ENCODE measurements at places on chromosomes 6 and 20.

- DNase-seq, result no peak
Observed at GRCh38 chr6:49506569-49507111, 6.9 kb downstream of the GLYATL3 start.

- DNase-seq, result no peak
Observed at GRCh38 chr6:5108068-5108467, 22.9 kb downstream of the PPP1R3G start.

DNA sequence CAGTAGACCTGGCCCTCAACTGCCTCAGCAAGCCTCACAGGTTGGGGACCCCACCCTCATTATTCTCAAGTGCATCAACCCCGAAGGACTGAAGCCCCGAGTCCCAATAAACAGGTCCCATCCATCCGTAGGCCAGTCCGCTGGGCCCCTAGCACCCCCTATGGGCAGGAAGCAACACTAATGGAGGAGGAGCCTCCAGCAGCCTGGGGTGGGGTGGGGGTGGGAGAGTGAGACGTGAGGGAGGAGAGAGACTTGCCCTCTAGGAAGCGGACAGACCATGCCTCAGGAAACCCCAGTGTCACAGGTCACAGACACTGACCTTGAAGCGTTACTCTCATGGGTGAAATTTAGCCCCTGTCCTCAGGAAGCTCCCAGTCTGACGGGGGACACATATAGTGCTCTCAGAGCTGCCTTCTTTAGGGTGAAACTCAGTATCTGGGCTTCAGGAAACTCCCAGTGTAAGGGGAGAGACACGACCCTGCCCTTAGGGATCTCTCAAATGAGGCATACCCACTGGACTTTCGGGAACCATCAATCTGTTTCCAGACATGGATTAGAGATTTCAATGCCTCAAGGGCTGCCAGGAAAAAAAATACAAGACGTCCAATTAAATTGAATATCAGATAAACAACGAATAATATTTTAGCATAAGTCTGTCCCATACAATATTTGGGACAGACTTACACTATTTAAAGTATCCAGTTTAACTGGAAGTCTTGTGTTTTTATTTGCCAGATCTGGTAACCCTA lies 125.8 kb downstream of the MRPL14 start:
- peak; percentile 76 for DNase-seq

DNA sequence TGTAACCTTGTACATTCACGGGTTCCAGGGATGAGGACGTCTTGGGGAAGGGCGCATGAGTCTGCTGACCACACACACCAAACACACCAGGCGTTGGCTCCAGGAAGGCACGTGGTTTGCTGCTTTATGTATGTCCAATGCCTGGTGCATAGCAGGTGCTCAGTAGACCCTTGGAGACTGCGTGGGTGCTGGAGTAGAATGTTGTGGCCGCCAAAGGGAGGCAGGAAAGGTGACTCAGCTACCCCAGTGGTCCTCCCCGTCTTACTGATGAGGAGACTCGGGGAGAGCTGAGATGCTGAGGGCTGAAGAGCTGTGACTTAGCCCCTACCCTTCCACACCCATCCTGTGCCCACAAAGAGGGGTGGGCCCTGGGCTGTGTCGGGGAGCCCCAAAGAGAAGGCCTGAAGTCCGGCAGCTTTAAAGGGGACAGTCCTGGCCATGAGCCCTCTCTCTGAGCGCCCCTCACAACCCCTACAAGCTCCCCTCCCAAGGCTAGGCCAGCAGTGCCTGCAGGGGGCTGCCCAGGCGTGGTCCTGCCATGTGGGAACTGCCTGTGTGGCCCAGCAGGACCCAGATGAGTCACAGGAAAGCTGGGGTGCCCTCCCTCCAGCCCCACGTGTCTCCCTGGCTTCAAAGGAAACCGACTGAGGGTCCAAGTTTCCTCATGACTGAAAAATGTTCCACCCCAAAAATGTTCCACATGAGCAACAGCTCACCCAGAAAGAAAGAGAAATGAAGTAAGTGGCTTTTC lies 28.0 kb upstream of the PTGIS start:
- no peak for DNase-seq

DNA sequence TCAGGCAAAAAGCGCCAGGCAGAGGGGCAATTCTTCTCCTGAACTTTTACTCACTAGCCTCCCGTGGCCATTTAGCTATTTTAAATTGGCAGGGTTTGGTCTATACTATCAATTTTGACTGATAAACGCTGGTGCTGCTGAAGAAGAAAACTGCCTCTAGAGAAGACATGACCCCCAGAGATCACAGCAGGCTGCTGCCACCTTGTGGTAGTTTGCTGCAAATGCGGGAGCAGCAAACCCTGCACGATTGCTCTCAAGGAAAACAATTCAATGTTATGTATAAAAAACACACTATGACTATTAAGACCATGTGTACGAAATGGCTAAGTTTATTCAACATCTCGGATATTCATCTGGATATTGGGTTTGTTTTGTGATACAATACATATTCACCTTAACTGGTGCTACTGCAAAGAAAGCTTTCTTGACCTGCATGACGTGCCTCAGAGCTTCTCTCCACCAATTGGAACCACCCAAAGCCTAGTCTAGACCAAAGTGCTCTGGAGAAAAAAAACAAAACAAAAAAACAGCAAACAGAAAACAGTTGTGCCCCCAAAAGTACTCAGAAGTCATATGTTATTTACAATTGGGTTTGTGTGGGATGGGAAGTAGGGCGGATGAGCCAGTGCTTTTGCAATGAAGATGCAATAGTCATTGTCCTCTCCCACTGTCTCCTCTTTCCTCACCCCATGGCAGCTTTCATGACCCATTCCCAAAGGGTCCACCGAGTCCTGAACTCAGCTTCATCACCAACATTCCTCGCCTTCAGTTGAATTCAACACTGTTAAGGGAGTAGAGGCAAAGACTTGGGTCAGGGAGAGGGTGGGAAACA lies 19.6 kb upstream of the IL17F start:
- peak; percentile 80 for DNase-seq

DNA sequence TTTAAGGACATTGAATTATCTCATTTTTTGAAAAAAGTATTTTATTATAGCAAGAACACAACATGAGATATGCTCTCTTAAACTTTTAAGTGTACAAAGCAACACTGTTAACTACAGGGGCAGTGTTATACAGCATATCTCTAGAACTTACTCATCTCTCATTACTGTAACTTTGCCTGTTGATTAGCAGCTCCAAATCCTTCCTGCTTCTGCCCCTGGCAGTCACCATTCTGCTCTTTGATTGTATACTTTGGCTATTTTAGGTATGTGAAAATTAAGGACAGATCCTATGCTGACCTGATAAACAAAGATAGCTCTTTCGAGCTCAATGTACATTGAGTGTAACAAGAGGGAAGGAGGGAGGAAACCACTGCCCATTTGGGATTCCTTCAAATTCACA lies 1349.8 kb upstream of the GJE1 start:
- no peak for DNase-seq

GRCh38 chr6:17705778-17706579 lies 746 bp downstream of the NUP153 start:
- peak; percentile 77 for DNase-seq

- DNase-seq, result no peak
Observed at GRCh38 chr6:30998785-30999184, 11.5 kb upstream of the MUC22 start.

- DNase-seq, result peak; percentile 95
Observed at GRCh38 chr6:12289933-12290820, at the start of gene EDN1. Gene EDN1 (plus strand): TSS chr6:12290361. CDS start chr6:12290630, 269 bp downstream.

Measured in islet precursor cell (in vitro differentiated cells).